Left ventricle myocardium inferior (tissue), 1 donor: ENCODE measurements at places on chromosomes 12 and 14. TPM values are rescaled to one million over a fixed set of nuclear protein-coding genes. Genes with fewer than 3 reads are reported as not detected.

DNA sequence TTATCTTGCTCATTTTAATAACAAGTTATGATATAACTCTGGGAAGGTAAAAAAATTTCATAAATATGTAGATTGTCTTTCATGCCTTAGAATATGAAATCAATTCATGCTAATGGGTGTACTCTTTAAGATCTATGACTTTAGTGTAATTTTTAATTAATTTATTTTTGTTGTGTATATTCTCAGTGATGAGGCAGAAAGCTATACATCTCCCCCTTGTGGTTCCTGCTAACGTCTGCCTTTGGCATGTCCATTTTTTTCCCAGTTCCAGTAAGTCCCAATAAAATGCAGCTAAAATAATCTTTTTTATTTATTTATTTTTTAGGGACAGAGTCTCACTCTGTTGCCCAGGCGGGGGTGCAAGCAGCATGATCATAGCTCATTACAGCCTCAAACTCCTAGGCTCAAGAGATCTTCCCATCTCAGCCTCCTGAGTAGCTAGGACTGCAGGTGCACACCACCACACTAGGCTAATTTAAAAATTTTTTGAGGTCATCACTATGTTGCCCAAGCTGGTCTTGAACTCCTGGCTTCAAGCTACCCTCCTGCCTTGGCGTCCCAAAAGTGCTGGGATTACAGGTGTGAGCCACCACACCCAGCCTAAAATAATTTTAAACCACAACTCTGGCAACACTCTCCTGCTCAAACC lies 3.3 kb upstream of the CHURC1 start:
- peaks cover 22% of the 10 kb centered on the region for H3K4me1 ChIP-seq
- H3K27ac ChIP-seq = no peak overlapping the region
- H3K36me3 ChIP-seq = no peaks in the 10 kb centered on the region
- H3K27me3 ChIP-seq = no peaks in the 10 kb centered on the region

GRCh38 chr12:12265571-12266388 lies 1.1 kb downstream of the LRP6 start:
- peak overlapping the region; percentile 89 for H3K4me3 ChIP-seq
- H3K36me3 ChIP-seq = no peaks in the 10 kb centered on the region
- peaks cover 41% of the 10 kb centered on the region for H3K4me1 ChIP-seq

DNA sequence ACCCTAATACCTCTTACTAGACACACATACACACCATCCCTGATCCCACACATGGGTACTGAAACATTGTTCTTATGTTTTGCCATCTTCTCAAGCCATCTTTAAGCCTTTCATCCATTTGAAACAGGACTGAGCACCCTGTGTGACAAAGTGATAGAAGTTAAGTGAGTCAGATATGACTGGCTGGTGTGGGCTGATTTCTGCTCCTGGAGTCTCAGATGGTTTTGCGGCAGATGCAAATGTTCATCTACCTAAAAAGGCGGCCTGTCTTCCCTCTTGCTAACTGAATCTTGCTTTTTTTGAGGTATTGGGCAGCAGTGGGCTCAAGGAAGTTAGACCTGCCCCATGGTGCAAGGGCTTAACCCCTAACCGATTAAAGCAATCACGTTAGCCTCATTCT lies 30.4 kb upstream of the PKP2 start:
- no peaks in the 10 kb centered on the region for H3K36me3 ChIP-seq
- DNase-seq = no peak
- H3K4me3 ChIP-seq = no peak overlapping the region
- no peaks in the 10 kb centered on the region for H3K4me1 ChIP-seq

- H3K4me3 ChIP-seq = no peak overlapping the region
- H3K27me3 ChIP-seq = no peaks in the 10 kb centered on the region
- peaks cover 13% of the 10 kb centered on the region for H3K4me1 ChIP-seq
- H3K27ac ChIP-seq = no peak overlapping the region
- DNase-seq = no peak
- no peaks in the 10 kb centered on the region for H3K36me3 ChIP-seq
Measured at GRCh38 chr14:76998910-76999309, 29.6 kb downstream of the IRF2BPL start.

Gene SLC11A2
- 25.1 TPM for total RNA-seq

Gene PPTC7
- 103 TPM for total RNA-seq

Gene KCNJ8
- 51.3 TPM for total RNA-seq
